ENCODE measurements at places on chromosomes 7 and 10.
A peak's percentile ranks its signal among the peaks of the same experiment; 100 is the strongest.

GRCh38 chr7:145156834-145157233 is 321.0 kb upstream of the TPK1 start:
- DNase-seq, result no peak

DNA sequence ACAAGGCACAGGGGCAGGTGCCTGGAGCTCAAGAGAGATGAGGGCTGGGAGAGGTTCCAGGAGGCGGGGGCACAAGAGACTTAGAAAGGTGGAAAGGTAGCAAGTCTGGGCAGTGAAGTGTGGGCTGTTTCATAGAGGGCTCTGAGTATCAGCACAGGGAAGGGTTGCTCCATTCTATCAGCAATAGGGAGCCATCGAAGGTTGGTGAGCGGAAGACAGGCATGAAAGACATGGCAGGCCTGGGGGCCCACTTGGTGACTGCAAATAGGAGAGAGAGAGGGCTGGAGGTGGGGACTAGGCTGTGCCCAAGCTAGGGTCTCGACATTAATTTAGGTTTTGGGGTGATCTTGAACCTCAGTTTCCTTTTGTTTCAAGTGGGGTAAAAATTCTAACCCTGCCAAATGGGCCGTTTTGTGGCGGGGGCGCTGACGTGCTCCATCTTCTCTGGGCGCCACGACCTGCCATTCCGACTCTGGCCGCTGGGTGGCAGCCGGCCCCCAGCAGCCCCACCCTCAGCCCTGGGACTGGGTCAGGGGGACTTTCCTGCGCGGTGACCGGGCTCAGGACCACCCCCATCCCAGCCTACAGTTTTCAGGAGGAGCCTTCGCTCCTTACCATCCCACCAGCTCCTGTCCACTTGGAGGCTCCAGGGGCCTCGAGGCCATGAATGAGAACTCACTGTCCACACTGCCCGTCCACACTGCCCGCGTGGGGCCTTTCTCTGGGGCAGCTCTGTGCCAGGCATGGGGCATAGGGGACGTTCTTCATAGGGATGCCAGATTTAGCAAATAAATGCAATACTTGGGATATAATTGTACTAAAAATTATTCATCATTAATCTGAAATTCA is 37.2 kb upstream of the PCBD1 start:
- DNase-seq, result peak; percentile 60

DNA sequence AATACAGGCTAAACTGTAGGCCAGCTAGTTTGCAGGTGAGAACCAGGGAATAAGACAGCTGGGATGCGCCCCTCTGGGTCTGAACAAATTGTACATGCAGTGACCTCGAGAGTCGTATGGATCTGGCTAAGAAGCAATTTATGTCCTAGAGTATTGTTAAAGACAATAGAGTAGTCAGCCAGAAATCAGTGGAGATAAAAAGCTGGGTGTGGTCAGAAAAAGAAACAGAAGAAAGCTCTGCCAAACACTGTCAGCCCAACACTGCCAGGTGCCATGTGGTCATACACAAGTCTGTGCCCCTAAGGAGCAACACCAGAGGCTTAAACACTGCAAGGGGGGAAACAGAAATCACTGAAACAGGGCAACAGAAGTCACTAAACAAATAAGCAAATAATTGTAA is 62.2 kb downstream of the CNOT4 start:
- DNase-seq, result no peak

DNA sequence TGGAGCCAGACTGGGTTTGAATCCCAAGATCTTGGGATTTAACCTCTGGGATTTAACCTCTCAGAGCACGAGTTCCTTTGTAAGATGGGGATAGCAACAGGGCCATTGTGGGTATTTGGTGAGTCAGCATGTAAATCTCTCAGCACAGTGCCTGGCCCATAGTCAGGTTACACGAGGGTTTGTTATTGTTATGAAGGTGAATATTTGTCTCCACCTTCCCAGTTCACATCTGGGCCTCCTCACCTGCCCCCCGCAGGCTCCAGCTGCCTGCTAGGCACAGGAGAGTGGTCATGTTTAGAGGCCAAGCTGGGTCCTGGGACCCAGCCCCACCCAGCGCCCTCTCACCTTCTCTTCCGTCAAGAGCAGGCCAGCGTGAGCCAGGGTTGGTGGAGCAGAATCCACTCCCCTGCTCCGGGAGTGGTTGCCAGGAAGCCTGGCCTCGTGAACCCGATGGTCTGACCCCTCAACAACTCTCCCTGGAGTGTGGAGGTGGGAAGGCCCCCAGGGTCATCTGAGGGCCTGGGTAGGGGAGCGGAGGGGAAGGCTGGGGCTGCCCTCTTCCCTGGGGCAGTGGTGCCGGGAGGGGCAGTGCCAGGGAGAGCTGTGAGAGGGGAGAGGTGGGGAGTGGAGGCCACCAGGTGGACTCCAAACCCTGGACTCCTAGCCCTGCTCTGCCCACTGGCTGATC is 26.0 kb downstream of the FAM241B start:
- DNase-seq, result no peak

GRCh38 chr10:4202938-4203337 is 417.9 kb upstream of the KLF6 start:
- DNase-seq, result no peak

DNA sequence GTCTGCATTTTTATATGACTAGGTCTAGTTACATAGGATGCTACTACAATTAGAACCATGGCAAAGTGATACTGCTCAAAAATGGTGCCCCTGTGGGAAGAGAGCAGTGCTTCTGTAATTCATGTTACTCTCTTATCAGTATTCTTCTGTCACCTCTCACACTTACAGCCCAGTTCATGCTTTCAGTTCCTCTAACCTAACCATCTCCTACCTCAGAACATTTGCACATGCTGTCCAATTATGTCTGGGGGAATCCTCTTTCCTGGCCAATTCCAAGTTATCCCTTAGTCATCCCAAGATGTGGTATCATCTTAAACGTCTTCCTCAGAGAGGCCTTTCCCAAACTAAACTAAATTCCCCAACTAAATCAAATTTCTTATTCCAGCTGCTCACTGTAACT is 190.2 kb downstream of the RELN start:
- no peak for DNase-seq

GRCh38 chr7:24336461-24336860 is 52.5 kb downstream of the NPY start:
- no peak for DNase-seq

GRCh38 chr10:1123198-1123597 is 67.0 kb downstream of the WDR37 start:
- DNase-seq, result no peak

DNA sequence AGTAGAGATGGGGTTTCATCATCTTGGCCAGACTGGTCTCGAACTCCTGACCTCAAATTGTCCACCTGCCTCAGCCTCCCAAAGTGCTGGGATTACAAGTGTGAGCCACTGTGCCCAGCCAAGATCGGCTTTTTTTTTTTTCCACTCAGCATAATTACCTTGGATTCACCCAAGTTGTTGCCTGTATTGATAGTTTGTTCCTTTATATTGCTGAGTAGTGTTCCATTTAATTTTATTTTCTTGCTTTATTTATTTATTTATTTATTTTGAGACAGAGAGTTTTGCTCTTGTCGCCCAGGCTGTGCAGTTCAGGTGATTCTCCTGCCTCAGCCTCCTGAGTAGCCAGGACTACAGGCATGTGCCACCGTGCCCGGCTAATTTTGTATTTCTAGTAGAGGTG is 21.3 kb downstream of the KMT2E start:
- no peak for DNase-seq

GRCh38 chr7:79979437-79979836 is 155.2 kb upstream of the GNAI1 start:
- no peak for DNase-seq

DNA sequence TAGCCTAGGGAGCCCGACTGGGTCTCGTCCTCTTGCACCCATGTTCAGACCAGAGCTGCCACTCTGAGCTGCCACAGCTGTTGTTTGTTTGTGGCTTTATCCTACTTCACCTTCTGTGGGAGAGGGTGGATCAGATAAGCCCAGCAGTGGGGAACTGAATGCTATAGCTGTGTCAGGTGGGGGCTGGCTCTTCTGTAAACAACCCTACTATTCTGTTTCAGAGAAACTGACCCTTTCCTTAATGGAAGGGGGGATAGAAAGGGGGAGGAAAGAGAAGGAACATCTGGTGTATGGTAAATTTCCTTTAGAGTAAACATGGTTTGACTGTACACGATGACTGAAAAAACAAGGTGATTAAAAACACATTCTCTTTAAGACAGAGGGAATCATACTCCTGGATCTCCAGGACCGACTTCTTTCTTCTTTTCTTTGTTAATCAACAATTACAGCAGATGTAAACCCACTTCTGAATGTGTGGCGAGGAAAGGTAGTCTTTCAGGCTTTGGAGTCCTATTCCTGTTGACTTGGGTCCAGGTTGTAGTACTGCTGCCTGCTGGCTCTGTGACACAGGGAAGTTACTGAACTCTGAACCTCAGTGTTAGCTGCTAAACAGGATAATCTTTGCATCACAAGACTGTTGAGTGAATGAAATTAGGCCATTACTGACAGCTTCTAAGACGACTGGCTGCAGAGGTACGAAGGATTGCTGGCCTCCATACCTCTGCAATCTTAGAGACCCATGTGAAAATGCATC is 6.0 kb downstream of the PRXL2A start:
- no peak for DNase-seq

GRCh38 chr10:5643346-5644067 is 22.9 kb downstream of the ASB13 start:
- no peak for DNase-seq

- no peak for DNase-seq
Observed at GRCh38 chr7:17940951-17941431, 697 bp upstream of the SNX13 start.

GRCh38 chr10:63767138-63767801 is 246.1 kb downstream of the REEP3 start:
- DNase-seq, result no peak

DNA sequence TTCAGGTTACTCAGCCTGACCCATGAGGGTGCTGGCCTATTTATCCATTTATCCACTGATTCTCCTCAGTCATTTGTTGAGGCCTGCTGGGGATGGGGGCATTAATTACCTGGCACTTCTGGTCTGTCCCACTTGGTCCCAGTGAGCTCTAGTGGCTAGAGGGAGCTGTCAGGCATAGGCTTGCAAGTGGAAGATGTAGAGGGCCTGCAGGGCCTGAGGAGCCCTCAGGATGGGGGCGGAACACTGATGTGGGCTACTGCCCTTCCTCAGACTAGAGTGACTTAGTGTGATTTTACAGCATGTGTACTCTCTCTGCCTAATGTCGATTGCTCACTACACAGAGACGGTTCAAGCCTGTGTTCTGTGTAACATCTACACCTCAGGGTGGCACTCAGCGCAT is 45.3 kb downstream of the TMEM178B start:
- no peak for DNase-seq

DNA sequence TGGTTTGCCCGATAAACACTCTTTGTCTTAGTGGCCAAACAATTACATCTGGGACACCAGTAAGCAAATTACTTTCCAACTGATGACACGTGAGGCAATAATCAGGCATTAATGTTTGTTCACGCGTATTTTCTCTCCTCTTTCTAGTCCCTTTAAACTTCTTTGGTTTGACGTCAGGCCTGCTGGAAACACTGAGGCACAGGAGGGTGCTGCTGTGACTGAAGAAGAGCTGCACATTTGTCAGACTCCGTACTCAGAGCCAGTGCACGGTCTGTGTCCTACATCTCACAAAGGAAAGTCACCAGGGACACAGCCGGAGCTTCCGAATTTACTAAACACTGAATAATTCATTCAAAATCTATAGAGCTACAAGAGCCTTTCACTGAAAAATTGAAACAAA is 57.6 kb upstream of the ANAPC16 start:
- DNase-seq, result no peak

DNA sequence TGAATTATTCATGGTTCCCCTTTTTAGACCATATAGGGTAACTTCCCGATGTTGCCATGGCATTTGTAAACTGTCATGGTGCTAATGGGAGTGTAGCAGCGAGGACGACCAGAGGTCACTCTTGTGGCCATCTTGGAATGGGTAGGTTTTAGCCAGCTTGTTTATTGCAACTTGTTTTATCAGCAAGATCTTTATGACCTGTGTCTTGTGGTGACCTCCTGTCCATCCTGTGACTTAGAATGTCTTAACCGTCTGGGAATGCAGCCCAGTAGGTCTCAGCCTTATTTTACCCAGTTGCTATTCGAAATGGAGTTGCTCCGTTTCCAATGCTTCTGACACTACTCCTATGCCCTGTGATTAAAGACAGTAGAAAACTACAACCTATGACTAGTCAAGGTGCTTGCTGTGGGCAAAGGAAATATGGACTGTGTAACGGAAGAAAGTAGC is 18.8 kb upstream of the PAXIP1 start:
- no peak for DNase-seq

GRCh38 chr10:17576768-17577167 is 40.4 kb downstream of the HACD1 start:
- DNase-seq, result no peak

DNA sequence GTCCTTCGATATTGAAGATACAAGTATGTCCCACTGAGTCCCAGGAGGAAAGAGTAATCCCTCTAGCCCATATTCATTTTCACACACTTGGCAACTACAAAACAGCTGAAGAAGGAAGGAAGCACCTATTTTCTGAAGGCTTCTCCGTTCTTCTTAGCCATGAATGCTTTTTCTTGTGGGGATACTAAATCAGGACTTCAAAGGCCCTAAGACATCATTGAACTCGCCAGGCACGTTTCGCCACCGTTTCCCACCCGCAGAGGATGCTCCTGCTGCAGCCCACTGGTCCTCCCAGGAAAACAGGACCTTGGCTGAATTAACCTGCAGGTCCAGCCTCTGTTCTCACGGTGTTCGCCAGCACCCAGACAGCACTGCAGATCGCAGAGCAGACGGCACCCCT is 561.5 kb downstream of the DNAJB6 start:
- no peak for DNase-seq

DNA sequence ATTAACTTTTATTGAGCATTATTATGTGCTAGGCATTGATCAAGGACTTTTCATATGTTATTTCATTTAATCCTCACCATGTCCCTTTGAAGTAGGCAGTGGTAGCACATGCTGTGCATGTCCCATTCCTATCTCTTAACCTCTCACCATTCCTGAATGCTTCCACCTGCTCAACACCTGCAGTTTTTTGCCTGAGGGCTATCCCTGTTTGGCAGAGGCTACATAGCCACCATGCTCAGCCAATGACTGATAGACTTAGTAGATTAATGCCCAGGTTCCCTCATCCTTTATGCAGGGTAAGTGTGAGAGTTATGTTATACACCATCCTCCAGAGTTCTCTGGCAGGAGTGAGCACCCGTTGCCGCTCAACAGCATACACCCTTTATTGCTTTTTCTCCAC is 387.8 kb downstream of the BBS9 start:
- no peak for DNase-seq

- DNase-seq, result no peak
Observed at GRCh38 chr10:14349081-14349480, 18.4 kb upstream of the FRMD4A start.

DNA sequence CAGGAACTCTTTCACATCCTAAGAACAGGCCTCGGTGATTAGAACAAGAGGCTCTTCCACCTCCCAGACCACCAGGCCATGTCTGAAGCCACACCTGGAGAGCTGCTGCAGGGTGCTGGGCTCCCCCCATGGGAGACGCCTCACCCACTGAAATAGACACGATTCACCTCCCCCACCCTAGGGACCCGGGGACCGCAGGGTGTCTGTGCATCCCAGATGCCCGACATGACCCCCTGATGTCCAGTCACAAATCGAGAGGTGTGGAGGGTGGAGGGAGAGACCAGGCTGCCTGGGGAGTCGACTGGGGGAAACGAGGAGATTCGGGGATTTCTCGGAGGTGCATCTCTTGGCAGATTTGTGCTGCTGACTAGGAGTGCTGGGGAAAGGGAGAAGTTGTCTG is 31.0 kb downstream of the CNPY1 start:
- no peak for DNase-seq

Measured in stimulated activated CD4-positive, alpha-beta T cell treated with anti-CD3 and anti-CD28 coated beads, Interleukin-4, amount 100 ng/mL, for 4 hours (primary cell).